ENCODE measurements at places on chromosomes 6 and 20.

- DNase-seq = no peak
These were observed 96.4 kb downstream of the IRF4 start for GRCh38 chr6:487956-488355.

- no peak for DNase-seq
These were observed 378 bp upstream of the ERVFRD-1 start for GRCh38 chr6:11111769-11112437.

GRCh38 chr6:135522965-135523692 lies 25.6 kb upstream of the AHI1 start:
- no peak for DNase-seq

DNA sequence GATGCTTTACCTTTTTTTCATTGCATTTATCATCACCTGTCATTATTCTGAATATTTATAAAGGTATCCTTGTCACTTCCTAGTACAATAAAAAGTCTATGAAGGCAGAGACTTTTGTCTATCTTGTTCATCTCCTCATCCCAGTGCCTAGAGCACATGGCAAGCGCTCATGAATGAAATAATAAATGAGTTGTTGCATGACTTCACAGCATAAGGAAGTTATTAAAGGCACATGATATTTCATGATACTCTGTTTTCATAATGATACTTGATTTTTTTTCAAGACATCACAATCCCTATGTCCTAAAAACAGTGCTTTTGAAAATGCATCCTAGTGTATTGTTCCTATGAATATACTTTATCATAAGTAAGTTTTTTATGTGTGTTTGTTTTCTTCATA lies 310.6 kb upstream of the RSPO3 start:
- DNase-seq = no peak

GRCh38 chr6:18861204-18861603 lies 474.1 kb downstream of the RNF144B start:
- DNase-seq = no peak

- DNase-seq = no peak
These were observed 265.3 kb upstream of the TCF21 start for GRCh38 chr6:133623621-133624020.

DNA sequence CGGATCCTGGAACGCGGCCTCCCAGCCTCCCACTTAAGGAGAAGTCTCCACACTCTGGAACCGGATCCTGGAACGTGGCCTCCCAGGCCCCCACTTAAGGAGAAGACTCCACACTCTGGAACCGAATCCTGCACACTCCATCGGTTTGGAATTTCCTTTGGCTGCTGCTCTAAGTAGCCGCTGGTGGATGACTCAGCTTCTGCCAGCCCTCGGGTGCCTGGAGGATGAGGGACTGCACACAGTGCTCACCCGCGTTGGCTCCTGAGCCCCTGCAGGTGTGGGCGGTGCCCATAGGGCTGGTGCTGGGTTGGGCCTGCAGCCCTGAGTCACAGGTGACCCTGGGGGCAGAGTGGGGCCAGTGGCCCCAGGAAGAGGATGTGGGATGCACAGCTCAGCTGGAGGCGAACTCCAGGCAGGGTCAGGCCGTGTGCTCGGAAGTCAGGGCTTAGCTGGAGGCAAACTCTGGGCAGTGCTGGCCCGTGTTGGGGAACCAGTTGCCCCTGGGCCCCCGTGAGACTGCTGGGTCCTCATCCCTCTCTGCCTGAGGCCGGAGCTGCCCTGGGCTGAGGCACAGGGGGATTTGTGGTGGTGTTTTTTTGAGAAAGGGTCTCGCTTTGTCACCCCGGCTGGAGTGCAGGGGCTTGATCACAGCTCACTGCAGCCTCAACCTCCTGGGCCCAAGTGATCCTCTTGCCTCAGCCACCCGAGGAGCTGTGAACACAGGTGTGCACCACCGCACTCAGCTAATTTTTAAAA lies 13.9 kb upstream of the TNFRSF6B start:
- no peak for DNase-seq

DNA sequence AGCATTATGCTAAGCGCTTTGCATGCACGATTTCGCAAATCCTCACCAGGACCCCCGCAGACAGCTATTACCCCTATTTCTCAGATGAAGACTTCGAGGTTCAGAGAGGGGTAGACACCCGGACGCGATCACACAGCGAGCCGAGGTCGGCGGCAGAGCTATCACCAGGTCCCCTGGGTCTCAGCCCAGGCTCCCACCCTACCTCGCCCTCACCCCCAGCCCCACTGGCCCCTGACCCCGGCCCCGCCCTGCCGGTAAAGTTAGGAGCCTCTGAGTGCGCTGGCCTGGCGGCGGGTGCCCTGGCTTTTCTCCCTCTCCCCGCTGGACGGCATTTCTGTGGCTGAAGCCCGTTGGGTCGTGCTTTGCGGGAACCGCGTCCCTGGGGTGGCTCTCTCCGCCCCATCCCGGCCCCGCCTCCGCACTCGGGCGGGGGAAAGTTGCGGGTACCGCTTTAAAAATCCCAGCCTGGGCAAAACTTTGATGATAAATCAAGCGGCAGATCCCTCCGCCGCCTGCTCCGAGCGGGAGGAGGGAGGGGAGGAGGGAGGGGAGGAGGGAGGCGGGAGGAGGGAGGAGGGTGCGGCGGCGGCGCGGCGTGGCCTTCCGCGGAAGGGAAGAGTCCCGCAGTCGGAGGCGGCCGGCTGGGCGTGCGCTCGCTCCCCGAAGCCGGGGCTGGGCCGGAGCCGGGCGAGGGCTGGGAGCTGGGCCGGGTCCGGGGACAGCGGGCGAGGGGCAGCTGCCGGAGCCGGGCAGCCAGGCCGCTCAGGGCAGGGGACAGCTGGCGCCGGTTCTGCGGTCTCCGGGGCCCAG lies at the start of gene VSTM2L:
Gene VSTM2L (plus strand): TSS at position 624 of the 810 bp plus-strand sequence. CDS start 224 bp downstream, outside the sequence.
- no peak for DNase-seq

DNA sequence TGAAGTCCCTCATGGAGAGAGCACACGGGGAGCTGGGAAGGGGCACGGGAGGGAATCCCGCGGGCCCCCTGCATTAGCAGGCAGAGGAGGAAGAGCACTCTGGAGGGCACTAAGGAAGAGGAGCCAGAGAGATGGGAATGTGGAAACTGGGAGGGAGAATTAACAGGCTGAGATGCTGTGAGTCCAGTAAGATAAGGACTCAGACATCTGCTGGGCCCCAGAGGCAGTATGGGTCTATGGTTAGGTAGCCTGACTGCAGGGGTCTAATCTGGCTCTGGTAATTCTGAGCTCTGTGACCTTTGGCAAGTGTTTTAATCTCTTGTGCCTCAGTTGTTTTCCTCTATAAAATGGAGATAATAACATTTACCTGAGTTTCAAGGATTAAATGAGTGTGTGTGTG lies 15.7 kb upstream of the SRSF3 start:
- no peak for DNase-seq

- no peak for DNase-seq
These were observed 114.3 kb upstream of the ZFP64 start for GRCh38 chr20:52305858-52306257.

DNA sequence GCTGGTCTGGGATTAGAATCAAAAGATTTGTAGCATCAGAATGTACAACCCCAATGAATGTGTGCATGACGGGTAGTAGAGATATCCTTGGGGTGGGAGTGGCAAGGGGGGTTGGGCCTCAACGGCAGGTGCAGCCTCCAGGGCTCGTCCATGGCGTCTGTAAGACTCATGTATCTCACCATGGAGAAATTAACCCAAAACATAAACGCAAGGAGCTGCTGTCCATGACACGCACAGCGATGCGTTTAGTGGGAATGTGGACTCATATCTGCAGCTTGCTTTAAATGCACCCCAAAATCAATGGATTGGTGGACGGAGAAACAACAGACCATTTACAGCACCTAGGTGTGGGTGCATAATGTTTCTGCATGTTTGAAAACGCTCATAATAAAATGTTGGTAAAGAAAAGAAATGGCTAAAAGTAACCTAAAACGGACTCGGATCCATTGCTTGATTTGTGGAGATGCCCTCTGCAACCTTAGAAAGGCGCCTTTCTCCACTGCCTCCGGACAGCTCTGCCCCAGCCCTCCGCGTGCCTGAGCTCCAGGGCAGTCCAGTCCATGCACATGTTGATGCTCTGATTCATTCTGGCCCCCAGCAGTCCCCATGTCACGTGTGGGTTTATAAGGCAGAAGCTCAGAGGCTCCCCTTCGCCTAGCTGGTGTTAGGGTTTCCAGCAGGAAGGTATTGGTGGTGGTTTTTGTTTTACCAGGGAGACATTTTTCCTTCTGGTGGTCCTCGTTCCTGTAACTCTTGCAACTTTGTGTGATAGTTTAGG lies 24.5 kb downstream of the PYGB start:
- no peak for DNase-seq

- DNase-seq = no peak
These were observed 792 bp downstream of the SLC23A2 start for GRCh38 chr20:5000263-5001173.

- no peak for DNase-seq
These were observed 98.2 kb downstream of the BCAS1 start for GRCh38 chr20:53972179-53972578.

DNA sequence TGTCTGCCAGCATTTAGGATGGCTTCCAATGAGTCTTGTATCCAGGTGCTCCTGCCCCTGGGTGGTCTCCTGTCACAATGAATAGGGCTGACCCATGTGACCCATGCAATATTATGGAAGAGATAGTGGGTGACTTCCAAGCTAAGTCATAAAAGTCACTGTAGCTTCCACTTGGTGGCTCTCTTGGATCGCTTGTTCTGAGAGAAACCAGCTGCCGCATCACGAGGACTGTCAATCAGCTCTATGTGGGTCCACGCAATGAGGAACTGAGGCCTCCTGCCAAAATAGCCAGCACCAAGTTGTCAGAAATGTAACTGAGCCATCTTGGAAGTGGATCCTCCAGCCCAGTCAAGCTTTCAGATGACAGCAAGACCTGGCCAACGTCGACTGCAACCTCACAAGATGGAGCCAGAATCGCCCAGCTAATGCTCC lies 14.9 kb upstream of the MATN4 start:
- no peak for DNase-seq

- no peak for DNase-seq
These were observed 13.3 kb upstream of the QKI start for GRCh38 chr6:163401039-163401885.

DNA sequence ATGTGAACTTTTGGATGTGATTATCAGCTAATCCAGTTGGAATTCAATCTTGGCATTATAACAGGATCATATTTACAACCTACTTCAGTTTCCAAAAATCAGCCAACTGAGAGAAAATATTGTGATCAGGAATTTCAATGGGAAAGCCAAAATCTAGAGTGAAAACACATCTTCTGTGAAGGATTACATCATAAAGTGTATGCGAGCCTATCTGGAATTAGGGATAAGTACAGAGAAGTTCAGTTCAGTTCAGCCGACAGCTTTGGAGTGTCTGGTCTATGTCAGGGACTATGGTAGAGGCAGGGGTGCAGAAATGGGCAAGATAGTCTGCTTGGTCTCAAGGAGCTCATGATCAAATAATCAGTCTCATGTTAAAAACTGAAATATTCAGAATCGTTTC lies 12.3 kb upstream of the PRIM2 start:
- DNase-seq = no peak

- DNase-seq = no peak
These were observed 418.5 kb upstream of the BTBD3 start for GRCh38 chr20:11499101-11499634.

GRCh38 chr6:31559958-31560696 lies 12.0 kb upstream of the LTA start:
- DNase-seq = no peak

GRCh38 chr6:107390685-107391435 lies 68.5 kb downstream of the PDSS2 start:
- no peak for DNase-seq

- no peak for DNase-seq
These were observed 89.2 kb downstream of the ARID1B start for GRCh38 chr6:156866220-156867015.

DNA sequence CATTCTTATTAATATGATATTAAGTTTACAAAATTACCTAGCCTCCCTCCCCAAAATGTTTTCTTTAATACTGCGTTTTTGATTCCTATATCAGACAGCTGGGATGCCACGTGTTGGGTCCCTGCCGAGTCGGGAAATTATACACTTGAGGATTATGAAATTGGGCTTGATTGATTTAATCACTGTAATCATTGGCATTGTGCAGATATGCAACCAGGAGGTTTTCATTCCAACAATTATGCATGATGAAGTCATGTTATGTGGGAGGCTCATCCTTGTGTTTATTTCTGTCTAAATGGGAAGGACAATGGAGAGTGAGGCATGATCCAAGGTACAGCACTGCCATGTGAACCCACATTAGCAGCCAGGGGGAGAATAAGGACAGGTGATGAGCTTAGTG lies 30.6 kb upstream of the RIPOR2 start:
- DNase-seq = no peak

- no peak for DNase-seq
These were observed 54.6 kb downstream of the LYRM4 start for GRCh38 chr6:5205877-5206850.

- DNase-seq = no peak
These were observed 22.8 kb upstream of the PCMTD2 start for GRCh38 chr20:64232794-64233193.

- no peak for DNase-seq
These were observed 16.3 kb downstream of the LRRC73 start for GRCh38 chr6:43493833-43494232.

- DNase-seq = no peak
These were observed 52.3 kb downstream of the ABHD12 start for GRCh38 chr20:25338112-25339023.

DNA sequence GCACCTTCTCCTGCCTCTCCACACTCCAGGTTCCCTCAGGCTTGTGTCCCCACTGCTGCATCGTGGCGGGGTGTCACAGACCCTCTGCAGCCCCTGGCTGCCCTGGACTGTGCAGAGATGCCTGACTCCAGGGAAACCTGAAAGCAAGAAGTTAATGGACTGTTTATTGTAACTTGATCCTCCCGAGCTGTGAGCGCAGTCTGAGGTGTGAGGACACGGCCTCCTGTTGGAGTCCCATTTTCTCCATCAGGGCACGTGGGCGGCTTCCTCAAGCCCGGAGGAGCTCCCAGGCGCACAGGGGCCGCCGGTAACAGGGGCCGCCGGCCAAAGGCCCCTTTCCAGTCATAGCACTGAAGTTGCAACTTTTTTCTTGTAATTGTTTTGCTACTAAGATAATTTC lies 16.9 kb downstream of the RBM38 start:
- DNase-seq = no peak

- DNase-seq = no peak
These were observed 6.1 kb upstream of the PKIG start for GRCh38 chr20:44576297-44576696.

DNA sequence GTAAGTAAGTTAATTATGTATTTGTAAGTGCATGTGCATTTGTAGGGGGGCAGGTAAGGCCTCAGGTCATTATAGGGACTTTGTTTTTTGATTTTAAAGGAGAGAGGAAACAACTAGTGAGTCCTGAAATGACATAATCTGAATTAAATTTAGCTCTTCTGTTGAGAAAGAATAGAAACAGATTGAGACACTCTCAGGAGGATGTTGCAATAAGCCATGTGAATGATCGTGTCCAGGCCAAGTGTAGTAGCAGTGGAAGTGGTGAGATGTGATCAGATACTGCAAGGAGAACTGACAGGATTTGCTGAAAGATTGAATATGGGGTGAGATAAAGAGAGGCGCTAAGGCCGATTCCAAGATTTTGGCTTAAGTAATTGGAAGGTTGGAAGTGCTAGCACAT lies 2.6 kb upstream of the CENPW start:
- no peak for DNase-seq

- no peak for DNase-seq
These were observed 1418.5 kb downstream of the KHDRBS2 start for GRCh38 chr6:60867548-60867947.

- DNase-seq = no peak
These were observed 8.9 kb upstream of the FITM2 start for GRCh38 chr20:44319839-44320422.
